ENCODE measurements at places on chromosomes 5 and 9.

DNA sequence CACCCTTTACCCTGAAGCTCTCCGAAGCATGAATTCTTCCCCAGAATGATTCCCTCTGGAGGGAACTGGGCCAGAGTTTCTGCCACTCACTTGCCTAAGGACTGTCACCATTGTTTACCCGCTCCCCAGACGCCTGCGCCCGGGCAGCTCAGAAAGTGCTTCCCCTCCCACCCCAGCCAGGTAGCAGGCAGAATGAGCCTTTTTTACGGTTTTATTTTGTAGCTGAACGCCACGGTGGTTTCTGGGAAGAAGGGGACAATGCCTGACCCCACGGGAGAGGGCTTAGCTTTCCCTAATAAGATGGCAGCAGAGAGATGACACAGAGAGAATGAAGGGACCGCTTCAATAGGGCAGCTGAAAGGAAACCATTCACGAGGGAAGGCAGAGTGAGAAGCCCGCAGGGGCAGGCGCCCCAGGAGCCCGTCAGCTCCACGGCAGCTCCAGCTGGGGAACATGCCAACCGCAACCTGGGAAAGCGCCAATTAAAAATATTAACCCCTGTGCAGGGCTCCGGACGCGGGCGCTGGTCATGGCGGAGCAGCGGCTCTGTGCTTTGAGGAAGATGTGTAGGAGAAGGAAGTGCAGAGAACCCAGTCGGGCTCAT is 20.4 kb upstream of the NTNG2 start:
- DNase-seq = no peak

DNA sequence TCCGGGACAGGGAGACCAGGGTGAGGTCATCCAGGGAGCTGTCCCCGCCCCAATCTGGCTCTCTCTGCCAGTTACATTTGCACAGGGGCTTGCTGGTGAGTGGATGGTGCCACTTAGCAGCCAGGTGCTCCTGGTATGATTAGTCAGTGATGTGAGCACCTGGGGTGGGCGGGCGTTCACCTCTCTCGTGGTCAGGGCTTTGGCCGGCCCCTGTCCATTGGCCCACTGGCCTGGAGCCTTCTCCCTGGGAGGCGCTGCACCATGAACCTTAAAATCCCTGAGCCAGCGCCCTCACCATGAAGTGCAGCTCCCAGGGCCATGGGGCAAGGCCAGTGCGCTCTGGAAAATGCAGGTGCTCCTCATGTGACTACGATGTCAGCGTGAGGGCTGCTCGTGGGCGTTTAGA is 2.0 kb downstream of the NKD2 start:
- DNase-seq = no peak

- no peak for DNase-seq
These were observed 37.4 kb upstream of the SSBP2 start for GRCh38 chr5:81788329-81788728.

- no peak for DNase-seq
These were observed 189.6 kb downstream of the PIK3R1 start for GRCh38 chr5:68405026-68405684.

GRCh38 chr5:5380298-5380697 is 42.2 kb upstream of the ICE1 start:
- no peak for DNase-seq

DNA sequence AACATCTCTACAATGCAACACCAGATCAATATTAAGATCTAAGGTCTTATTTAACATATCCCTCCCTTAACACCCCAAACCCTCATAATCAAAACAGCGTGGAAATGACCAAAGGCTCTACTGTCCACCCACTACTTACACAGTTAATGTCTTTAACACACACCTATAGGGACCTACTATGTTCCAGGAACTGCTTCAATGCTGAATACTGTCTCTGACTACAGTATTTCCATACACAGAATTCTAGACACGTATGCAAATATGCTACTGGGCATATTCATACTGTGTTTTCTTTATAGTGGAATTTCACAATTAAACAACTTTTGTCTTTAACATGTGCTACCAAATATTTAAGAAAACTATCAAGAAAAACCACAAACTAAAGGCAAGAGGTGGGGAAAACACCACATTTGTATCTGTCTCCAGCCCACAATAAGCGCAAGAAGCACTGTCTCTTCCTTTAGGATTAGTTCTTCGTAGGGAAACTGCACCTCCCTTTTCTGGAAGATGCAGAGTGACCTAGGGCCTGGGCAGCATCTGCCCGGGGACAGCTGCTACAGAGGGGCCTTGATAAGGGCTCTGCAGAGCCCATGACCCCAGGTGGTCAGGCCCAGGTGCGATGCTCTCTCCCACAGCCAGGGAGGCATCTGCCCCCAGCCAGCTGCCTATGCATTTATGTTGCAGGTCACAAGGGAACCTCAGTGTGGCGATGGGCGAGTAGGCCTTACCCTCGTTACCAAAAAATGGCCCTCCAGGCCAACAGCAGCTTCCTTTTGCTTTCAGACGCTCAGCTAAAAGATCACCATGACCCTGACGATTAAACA is 55.2 kb downstream of the PSMB7 start:
- no peak for DNase-seq

- peak; percentile 74 for DNase-seq
These were observed 119.8 kb downstream of the EBF1 start for GRCh38 chr5:158979749-158980521.

- no peak for DNase-seq
These were observed 884.9 kb upstream of the WWC1 start for GRCh38 chr5:167406513-167406912.

DNA sequence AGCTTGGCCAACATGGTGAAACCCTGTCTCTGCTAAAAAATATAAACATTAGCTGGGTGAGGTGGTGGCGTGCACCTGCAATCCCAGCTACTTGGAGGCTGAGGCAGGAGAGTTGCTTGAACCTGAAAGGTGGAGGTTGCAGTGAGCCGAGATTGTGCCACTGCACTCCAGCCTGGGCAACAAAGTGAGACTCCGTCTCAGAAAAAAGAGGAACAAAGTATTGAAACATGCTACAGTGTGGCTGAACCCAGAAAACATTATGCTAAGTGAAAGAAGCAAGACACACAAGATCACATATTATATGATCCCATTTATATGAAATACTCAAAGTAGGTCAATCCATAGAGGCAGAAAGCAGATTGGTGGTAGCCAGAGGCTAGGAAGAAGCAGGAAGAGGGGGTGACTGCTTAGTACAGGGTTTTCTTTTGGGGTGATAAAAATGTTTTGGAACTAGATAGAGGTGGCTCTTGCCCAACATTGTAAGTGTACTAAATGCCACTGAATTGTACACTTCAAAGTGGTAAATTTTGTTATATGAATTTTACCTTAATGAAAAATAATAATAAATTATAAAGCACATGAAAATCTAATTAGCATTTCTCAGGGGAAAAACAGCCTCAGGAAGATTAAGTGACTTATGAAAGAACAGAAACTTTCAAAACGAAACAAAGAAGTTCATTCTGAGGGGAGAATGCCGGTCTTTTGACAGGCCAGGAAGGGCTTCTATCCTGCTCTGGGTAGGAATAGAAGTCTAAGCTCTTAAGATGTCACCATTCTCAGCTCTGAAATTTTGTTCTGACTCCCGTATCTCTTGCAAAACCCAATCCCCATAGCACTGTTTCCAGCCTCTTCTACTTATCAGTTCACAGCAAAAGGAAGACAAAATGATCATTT is 161.1 kb upstream of the TBCA start:
- no peak for DNase-seq

DNA sequence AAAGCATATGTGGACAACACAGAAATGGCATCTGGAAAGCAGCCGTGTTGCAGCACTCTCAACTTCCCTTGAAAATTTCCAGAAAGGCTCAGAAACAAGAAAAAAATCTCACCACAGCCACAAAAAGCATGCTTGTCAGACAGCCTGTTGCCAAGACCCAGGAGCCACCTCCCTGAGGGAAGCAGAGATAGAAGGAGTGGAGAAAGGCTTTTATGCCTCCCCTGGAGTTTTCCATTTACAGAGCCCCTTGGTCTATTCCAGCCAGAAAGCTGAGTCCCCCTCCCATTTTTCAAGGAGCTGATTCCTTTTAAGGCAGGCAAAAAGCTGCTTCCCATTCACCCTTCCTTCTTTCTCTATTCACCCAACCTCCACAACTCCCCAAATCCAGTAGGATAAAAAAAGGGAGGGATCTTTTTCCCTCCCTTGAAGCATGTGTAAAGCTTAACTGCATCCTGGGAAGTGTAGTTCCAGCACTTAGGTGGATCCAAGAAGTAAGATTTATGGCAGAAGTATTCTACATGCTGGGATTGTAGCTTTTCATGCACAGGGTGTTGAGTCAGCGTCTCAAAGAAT is 37.1 kb upstream of the PALM2AKAP2 start:
- DNase-seq = no peak

DNA sequence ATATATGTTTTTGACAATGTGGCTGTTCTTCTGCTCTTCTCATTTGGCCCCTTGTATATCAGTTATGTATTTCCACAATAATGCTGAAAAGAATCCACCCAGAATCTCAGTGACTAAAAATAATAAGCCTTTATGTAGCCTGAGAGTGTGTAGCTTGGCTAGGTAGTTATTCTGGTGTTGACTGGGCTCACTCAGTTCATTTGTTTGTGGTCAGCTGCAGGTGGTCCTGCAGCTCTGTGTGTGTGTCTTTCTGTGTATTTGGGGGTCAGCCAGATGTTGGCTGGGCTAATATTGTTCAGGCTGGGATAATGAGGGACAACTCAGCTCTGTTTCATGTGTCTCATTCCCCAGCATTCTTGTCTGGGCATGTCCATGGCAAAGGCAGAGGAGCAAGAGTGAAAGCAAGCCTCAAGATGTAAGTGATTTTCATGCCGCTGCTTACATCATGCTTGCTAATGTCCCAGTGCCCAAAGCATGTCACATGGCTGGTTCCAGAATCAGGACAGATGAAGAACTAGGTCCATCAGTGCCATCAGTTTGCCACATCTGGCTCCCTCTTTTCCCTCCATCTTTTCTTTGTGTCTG is 162.8 kb downstream of the KCTD16 start:
- DNase-seq = no peak

DNA sequence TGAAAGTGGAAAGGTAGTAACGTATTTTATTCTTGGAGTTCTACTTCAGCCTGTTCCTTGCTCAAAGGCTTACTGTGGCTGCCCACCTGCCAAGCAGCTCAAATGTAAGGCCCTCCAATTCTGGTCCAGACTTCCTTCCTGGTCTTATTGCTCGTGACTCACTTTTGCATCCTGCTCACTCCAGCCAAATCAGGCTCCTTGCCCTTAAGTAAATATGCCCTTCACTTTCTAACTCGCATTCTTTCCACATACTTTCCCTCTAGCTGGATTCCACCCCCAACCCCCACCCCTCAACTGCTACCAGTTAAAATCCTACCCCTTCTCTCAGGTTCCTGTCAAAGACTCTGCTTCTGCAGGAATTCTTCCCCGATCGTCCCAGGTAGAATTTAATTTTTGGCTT is 96.6 kb downstream of the GALNT10 start:
- no peak for DNase-seq

DNA sequence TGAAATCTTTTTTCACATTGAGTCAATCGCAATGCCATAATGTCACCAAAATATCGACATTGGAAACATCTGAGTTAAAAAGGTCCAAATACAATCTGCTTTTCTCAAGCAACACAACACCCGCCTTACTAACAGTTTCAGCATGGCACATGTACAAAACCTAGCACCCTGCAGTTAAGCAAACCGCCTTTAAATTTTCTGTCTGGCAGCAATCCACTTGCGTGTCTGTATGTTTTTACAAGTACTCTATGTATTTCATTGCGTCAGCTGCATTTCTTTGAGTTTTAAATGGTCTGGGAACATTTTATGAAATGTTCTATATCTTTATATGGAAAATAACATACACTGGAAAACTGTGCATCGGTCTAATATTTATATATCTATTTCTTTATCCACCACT is 134.6 kb downstream of the DENND1A start:
- DNase-seq = no peak

DNA sequence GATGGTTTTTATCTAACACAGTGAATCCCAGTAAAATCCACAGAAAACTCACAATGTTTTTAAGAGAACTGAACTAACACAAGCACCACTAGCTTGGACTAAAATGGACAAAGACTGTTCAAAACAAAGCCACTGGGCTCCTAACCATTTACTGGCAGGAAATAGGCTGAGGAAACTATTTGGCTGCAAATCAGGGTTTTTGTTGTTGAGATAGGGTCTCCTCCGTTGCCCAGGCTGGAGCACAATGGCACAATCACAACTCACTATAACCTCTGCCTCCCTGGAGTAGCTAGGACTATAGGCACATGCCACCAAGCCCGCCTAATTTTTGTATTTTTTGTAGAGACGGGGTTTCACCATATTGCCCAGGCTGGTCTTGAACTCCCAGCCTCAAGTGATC is 99.7 kb downstream of the THBS4 start:
- no peak for DNase-seq

DNA sequence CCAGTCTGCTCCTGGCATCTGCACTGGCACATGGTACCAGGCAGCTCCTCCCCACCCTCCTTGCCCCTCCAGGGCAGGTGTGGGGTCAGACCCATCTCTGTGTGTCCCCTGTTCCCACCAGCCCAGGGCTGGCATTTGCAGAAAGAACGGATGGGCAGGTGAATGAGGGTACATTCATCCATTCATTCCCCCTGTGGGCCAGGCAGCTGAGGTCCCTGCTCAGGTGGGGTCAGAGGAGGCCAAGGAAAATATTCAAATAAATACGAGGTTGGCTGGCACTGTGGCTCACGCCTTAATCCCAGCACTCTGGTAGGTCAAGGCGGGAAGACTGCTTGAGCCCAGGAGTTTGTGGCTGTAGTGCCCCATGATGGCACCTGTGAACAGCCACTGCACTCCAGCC is 25.0 kb upstream of the PHYKPL start:
- DNase-seq = no peak

- no peak for DNase-seq
These were observed 11.3 kb downstream of the NINJ1 start for GRCh38 chr9:93122721-93123221.

GRCh38 chr9:84254972-84255371 is 85.6 kb downstream of the SLC28A3 start:
- DNase-seq = no peak

- DNase-seq = no peak
These were observed 3.3 kb upstream of the FBXW11 start for GRCh38 chr5:172009536-172010270.

- DNase-seq = no peak
These were observed 88.3 kb downstream of the LHFPL2 start for GRCh38 chr5:78560000-78560855.

DNA sequence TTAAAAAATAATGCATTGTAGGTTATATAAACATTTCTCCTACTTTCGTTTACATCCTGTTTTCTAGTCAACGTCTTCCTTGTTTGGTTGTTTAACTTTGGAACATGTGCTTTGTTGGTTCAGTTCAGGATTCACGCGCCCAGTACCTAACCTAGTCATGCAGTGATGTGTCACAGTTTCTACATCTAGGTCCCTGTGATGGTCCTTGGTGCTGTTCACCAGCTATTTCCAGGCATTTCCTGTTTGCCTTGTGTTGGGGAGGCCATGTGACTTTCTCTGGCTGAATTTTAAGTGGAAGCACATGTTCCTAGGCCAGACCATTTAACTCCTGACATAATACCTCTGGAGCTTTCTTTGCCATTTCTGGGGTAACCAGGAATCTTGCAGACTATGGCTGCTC is 292.3 kb downstream of the SMARCA2 start:
- DNase-seq = no peak

GRCh38 chr9:79015951-79016350 is 555.8 kb upstream of the TLE4 start:
- DNase-seq = no peak
